ENCODE measurements at places on chromosomes 12 and 14.

GRCh38 chr12:104011253-104011652 is 38.7 kb downstream of the GLT8D2 start:
- no peak for DNase-seq

DNA sequence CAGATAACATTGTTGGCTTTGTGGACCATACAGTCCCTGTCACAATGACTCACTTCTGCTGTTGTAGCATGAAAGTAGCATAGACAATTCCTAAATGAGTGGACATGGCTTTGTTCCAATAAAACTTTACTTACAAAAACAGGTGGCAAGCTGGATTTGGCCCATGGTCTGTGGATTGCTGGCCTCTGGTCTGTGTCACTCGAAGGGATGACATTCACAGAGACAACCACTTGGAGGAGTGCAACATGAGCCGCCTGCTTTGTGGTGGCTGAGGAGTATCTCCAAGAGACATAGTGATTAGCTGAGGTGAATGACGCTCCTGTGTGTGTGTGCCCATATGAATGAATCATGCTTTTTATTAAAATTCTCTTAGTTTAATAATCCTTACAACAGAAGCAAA is 81.3 kb upstream of the NRXN3 start:
- peak; percentile 7 for DNase-seq

DNA sequence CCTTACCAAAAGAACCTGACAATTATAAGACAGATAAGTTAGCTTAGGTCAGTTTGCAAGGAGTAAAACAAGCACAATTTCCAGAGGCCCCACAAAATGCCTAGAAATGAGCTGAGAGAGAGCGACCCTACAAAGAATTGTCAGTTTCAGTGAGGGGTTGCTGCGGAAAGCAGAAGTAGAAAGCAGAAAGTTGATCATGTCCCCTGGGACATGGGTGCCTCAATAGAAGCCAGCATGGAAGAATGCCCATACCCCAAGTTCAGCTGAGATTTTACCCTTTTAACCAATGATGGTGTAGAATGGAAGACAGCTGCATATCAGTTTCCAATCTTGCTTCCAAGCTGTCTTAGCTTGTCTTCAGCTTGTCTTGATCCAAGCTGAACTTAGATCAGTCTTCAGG is 21.8 kb upstream of the CRY1 start:
- DNase-seq = peak; percentile 70

DNA sequence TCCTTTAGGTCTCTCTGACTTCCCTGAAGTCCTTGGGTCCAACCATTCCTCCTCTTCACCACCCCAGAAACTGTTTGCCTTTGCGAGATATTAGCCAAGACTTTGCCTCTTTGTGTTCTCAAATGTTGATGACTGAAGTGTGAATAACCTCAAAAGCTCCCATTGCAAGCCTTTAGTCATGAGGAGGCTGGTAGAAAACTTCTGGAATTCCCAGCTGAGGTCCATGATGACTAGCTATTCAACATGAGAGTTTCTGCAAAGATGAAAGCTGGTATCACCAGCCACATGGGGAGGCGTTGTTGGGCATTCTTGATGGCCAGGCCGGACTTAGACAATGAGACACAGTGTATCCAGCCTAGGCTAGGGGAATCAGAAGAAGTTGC is 111.7 kb downstream of the TBX5 start:
- DNase-seq = no peak

GRCh38 chr14:23457587-23458445 is 11.7 kb upstream of the NGDN start:
- DNase-seq = no peak

GRCh38 chr12:119573086-119573485 is 20.5 kb upstream of the TMEM233 start:
- no peak for DNase-seq

DNA sequence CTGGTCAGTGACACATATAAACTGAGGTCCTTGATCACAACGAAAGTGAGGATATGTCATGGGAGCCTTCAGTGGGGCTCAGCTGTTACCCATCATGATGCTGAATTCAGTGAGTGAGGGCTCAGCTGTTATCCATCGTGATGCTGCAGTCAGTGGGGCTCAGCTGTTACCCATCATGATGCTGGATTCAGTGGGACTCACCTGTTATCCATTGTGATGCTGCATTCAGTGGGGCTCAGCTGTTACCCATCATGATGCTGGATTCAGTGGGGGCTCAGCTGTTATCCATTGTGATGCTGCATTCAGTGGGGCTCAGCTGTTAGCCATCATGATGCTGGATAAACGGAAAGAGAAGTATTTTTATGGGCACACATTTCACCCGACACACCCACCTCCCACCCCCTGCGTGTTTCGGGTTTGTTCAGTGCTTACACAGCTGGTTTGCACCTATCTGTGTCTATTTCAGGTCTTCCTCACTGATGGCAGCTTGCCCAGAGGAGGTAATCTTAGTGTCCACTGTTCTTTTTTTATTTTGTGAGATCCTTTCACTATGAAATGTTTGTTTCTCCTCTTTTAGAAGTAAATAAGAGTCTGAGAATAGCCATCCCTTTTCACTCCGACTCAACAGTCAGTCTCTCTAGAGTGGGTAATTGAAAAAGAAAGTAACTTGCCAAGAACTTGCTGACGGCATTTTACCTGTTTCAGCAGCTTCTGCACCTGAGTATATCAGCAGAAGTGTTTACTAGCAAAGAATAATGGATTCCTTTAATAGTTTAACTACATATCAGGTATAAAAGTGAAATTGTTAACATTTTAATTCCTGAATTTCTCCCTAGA is 183.0 kb downstream of the ERC1 start:
- no peak for DNase-seq

GRCh38 chr12:2171672-2172426 is 119.1 kb downstream of the CACNA1C start:
- no peak for DNase-seq

All from NB4 (cell line).